CD8-positive, alpha-beta memory T cell (primary cell): ENCODE measurements at places on chromosomes 5 and 9.

DNA sequence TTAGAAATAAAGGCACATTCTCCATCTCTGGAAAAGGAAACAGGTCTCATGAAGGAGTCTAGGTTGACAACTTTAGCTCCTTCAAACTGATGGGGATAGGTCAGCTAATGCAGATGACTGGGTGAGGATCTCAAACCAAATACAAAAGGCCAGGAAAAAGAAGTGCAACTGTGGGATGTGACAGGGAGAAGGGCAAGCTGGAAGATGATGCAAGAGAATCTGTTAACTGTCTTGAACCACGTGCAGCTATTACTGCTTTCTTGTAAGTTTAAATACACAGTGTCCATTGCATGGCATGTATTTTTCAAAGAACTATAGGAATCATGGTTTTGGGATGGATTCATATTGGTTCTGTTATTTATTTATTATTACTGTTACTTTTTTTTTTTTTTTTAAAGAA is 331.8 kb downstream of the NDUFS4 start:
- no peaks in the 10 kb centered on the region for H3K27me3 ChIP-seq
- H3K4me3 ChIP-seq = no peak overlapping the region
- DNase-seq = no peak

DNA sequence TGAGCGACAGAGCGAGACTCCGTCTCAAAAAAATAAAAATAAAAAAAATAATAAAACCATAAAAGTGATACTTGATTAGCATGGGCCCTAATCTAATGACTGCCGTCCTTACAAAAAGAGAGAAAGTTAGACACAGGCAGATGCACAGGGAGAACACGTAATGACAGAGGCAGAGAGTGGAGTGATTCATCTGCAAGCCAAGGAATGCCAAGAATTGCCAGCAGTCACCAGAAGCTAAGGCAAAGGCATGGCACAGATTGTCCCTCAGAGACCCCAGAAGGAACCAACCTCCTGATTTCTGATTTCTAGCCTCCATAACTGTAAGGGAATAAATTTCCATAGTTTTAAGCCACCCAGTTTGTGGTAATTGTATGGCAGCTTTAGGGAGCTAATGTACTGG is 79.6 kb upstream of the FREM1 start:
- H3K4me3 ChIP-seq = no peak overlapping the region
- DNase-seq = no peak
- H3K27ac ChIP-seq = no peak overlapping the region
- no peaks in the 10 kb centered on the region for H3K27me3 ChIP-seq
- no peaks in the 10 kb centered on the region for H3K36me3 ChIP-seq

DNA sequence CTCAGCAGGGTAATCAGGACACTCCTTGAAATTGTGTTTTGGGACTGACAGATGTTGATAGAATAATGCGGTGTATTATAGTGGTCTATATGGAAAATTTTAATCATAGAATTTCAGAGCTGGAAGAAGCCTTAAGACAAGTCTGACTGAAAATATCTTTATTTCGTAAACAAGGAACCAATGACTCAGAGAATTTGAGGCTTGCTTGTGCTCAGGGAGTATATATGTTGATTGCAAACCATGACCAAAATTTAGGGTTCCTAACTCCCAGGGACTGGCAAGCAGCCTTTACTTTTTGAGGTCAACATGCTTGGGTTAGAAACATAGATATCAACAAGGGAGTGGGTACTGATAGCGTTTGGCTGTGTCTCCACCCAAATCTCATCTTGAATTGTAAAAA is 287.2 kb downstream of the CD180 start:
- H3K27ac ChIP-seq = no peak overlapping the region
- no peaks in the 10 kb centered on the region for H3K36me3 ChIP-seq
- no peak overlapping the region for H3K4me3 ChIP-seq
- DNase-seq = no peak
- H3K27me3 ChIP-seq = no peaks in the 10 kb centered on the region

GRCh38 chr5:51621156-51621555 is 237.9 kb downstream of the ISL1 start:
- H3K4me1 ChIP-seq = no peaks in the 10 kb centered on the region
- no peaks in the 10 kb centered on the region for H3K27me3 ChIP-seq
- H3K27ac ChIP-seq = no peak overlapping the region
- H3K36me3 ChIP-seq = no peaks in the 10 kb centered on the region

DNA sequence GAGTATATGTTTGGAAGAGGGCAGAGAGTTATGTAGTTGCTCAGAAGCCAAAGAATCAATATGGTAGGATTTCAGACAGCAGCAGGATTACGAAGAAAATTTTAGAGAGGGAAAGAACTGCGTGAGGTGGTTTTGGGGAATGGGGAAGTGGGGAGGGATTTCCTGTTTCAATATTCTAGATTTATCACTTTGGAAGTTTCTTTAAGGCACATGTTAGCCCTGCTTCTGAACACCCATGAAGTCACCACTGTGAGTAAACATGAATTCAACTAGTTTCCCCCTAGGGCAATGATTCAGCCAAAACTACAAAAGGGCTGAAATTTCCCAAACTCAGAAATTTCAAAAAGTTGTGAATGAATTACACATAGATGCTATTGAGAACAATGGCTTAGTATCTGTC is 132.2 kb downstream of the EBF1 start:
- DNase-seq = no peak
- no peaks in the 10 kb centered on the region for H3K27me3 ChIP-seq
- no peaks in the 10 kb centered on the region for H3K4me1 ChIP-seq
- no peak overlapping the region for H3K27ac ChIP-seq
- no peaks in the 10 kb centered on the region for H3K36me3 ChIP-seq

- no peaks in the 10 kb centered on the region for H3K36me3 ChIP-seq
- H3K4me3 ChIP-seq = no peak overlapping the region
- DNase-seq = no peak
- H3K27ac ChIP-seq = no peak overlapping the region
Measured at GRCh38 chr9:129703667-129704355, 38.4 kb downstream of the PRRX2 start.

DNA sequence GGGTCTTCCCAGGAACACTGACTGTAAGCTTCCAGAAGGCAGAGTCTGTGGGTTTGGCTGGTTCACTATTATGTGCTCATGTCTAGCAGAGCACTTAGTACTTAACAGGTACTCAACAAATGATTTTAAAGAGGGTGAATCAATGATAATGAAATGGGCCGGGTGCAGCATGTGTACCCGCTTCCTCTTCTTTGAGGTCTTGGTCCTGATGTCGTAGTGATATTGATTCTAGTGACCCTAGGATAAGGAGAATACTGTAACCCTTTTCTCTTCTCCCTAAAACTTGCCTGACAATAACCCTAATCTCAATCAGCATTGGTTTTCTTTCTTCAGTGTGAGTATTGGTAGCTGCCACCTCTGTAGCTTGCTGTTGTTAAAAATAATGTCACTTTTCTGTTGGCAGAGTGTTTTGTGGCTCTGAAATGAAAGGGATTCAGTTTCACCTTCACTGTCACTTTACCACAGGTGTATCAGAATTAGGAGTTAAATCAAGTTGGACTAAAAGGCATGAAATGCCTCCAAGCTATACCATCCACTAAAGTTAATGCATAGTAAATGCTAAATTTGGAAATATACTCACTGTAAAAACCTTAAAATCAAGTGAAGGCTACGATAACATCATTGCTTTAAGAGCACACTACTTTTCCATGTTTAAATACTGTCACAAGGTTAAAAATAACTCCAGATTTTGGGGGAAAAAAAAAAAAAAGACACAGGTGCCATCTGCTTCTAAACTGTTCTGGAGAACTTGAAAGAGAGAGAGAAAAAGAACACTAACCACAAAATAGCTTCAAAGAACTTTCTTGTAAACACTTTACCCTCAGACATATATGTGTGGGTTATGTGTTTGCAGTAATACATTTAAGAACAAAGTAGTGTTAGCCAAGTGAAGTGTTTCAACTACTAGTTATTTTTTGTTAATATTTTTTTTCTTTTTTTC is 6.0 kb downstream of the CAMK4 start:
- H3K27ac ChIP-seq = no peak overlapping the region
- peak; percentile 82 for DNase-seq
- no peaks in the 10 kb centered on the region for H3K27me3 ChIP-seq
- peak overlapping the region; percentile 33 for H3K4me3 ChIP-seq
- H3K36me3 ChIP-seq = no peaks in the 10 kb centered on the region

GRCh38 chr9:134068744-134069479 is 1.1 kb upstream of the BRD3 start:
- H3K4me3 ChIP-seq = peak overlapping the region; percentile 86
- DNase-seq = peak; percentile 48
- H3K36me3 ChIP-seq = no peaks in the 10 kb centered on the region
- H3K4me1 ChIP-seq = peaks cover 28% of the 10 kb centered on the region

DNA sequence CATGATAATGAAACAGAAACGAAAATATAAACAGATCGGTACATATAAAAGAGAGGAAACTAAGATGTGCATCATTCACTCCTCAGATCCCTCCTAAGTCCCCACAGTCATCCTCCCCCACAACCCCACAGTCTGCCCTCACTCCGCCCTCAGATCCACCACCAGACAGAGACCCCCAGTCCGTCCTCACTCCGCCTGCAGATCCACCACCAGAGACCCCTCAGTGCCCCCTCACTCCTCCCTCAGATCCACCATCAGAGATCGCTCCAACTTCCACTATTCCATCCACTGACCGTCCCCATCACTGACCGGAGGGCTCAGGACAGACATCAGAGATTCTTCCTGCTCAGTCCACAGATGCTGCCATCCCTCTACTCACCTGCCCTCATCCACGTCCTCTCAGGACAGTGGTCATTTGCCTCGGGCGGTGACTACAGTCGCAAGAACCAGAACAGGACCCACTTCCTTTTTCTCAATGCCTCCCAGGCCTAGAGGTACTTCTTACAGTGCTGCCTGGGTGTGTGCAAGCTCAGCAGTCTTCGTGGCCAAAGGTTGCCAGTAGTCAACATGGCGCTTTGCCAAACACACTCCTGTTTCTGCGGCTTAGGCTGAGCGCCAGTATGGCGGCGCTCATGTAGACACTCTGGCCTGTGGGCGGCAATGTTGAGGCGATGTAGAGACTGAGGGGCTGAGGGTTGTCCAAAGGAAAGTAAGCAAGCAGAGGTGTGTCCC is 8.3 kb upstream of the SPATA31C1 start:
- no peak overlapping the region for H3K27ac ChIP-seq
- no peaks in the 10 kb centered on the region for H3K27me3 ChIP-seq
- H3K4me3 ChIP-seq = no peak overlapping the region
- DNase-seq = no peak
- no peaks in the 10 kb centered on the region for H3K4me1 ChIP-seq

DNA sequence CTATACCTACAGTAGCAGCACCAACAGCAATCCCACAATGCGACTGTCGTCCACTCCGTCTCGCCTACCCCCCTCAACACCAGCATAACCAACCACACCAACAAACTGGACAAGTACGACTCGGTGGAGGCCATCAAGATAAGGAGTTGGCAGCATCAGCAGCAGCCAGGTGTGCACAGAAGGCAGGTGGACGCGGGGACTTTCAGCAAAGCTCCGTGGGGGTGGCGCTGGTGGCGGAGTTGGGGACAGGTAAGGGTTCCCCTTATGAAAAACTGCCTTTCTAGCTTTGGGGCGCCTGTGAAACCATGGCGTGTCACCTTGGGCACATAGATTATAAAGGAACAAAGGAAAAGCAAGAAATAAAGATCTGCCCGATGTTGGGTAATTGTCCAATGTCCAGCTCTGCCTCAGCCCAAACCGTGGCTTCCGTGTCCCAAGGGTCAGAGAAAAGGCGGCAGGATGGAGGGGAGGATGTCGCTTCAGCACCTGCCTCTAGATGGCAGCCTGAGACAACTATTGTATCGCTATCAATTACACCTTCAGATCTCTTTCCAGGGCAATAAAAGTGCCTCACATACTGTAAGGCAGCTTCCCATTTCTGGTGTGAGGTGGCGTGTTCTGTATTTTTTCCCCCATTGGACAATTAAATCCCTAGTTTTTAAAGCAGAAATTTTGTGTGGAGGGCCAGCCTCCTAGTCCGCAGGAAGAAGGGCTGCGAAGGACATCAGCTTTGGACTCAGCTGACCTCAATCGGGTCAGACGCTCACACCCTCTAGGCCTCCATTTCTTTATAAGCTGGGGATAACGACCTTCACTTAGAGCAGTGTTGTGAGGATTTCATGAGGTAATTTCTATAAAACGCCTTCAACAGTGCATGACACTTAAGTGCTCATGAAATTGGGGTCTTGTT is 58.8 kb downstream of the MTRR start:
- H3K36me3 ChIP-seq = no peaks in the 10 kb centered on the region
- DNase-seq = no peak
- no peaks in the 10 kb centered on the region for H3K4me1 ChIP-seq

DNA sequence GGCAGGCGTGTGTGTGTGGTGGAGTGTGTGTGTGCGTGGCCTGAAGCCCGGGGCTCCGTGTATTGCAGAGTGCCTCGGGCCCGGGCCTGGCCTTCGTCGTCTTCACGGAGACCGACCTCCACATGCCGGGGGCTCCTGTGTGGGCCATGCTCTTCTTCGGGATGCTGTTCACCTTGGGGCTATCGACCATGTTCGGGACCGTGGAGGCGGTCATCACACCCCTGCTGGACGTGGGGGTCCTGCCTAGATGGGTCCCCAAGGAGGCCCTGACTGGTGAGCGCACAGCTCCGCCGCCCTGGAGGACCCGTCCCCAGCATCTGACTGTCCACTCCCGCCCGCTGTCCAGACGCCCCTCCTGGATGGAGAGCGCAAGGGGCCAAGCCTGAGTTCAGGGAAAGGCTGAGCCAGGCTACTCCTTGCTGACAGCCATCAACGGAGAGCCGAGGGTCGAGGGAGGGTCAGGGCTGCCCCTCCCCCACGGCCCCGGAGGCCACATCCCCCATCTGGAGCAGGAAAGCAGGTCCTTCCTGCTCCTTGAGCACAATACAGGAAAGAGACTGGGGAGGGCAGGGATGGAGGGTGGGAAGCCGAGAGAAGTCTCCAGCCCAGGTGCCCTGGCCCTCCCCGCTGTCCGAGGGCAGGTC is 18.4 kb downstream of the SLC6A18 start:
- H3K4me3 ChIP-seq = no peak overlapping the region
- no peak for DNase-seq
- H3K36me3 ChIP-seq = no peaks in the 10 kb centered on the region

DNA sequence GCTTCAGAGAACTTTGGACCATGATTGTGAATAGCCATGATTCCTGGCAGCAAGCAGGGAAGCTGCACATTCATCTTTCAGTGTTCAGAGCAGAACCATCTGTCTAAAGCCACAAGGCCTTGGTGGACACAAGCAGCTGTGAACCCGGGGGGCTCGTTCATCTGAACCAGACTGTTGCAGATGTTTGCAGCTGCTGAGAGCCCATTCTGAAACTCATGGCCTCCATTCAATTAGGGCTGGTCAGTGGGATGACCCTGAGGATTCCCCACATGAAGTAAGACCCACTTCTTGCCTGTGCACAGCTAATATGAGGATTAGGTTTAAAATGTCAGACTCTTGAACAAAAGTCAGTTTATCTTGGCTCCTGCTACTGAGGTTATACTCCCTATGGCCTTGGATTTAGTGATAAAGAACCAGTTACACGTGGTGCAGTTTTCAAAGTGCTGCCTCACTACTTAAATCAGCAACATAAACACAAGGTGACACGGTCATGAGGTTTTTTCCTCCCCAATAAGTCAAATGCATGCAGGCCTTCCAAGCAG is 109.8 kb upstream of the IFNK start:
- no peak for DNase-seq
- H3K27me3 ChIP-seq = no peaks in the 10 kb centered on the region
- no peaks in the 10 kb centered on the region for H3K36me3 ChIP-seq
- no peak overlapping the region for H3K27ac ChIP-seq
- no peaks in the 10 kb centered on the region for H3K4me1 ChIP-seq

- H3K36me3 ChIP-seq = no peaks in the 10 kb centered on the region
- no peaks in the 10 kb centered on the region for H3K27me3 ChIP-seq
- H3K27ac ChIP-seq = no peak overlapping the region
- no peaks in the 10 kb centered on the region for H3K4me1 ChIP-seq
Measured at GRCh38 chr9:98678244-98678842, 30.4 kb downstream of the GABBR2 start.
